ENCODE measurements at places on chromosomes 6 and 20.

- no peak for DNase-seq
Observed at GRCh38 chr6:129398764-129399163, 311.2 kb downstream of the ARHGAP18 start.

DNA sequence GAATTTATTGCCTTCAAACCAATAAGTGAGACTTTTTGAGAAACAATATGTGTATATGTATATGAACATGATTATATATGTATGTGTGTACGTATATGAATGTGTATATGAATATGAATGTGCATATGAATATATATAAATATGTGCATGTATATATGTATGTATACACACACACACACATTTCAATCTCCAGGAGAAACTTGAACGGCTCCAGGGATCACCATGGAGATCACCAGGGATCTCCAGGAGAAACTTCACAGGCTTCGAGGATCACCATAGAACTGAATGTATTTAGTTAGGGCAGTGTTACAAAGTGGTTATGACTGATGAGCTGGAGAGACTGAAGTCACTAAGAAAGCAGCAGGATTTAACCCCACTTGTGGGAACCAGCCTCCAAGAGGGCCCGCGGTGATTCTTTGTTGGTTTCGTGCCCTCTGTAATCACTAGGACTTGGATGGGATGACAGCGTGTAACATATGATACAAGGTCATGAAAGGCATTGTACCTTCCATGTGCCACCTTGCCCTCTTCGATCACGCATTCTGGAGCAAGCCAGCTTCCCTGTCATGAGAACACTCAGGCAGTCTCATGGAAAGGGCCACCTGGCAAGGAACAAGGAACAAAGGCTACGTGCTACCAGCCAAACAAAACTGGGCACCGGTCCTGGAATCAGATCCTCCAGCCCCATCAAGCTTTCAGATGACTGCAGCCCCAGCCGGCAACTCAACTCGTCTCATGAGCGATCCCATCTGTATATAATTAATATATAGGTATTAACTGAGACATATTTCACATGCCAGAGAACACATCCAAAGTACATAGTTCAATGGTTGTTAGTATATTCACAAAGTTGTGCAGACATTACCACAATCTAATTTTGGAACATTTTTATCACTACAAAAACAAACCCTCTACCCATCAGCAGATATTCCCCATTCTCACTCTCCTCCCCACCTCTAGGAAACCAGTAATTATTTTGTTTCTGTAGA, 8.6 kb downstream of the FAM50B start:
- DNase-seq: no peak

- DNase-seq: no peak
Observed at GRCh38 chr6:150410399-150410798, 41.6 kb downstream of the IYD start.

- DNase-seq: no peak
Observed at GRCh38 chr6:66328200-66328599, 621.2 kb upstream of the EYS start.

DNA sequence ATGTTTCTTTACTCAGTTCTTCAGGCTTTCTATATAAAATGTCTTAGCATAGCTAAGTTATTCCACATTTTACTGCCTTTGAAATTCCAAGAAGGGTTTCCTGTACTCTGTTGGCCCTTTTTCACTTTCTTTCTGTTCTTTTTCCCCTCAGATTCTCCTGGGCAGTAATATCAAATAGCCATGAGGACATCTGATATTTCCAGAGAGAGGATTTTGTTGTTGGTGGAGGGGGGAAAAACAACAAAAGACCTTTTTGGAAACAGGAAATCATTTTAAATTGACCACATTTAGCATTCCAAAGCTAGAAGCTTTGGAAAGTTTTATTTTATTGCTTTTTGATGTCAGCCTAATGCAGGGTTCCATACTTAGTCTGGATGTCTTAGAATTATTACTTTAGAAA, 445.4 kb downstream of the GJA1 start:
- DNase-seq: no peak

DNA sequence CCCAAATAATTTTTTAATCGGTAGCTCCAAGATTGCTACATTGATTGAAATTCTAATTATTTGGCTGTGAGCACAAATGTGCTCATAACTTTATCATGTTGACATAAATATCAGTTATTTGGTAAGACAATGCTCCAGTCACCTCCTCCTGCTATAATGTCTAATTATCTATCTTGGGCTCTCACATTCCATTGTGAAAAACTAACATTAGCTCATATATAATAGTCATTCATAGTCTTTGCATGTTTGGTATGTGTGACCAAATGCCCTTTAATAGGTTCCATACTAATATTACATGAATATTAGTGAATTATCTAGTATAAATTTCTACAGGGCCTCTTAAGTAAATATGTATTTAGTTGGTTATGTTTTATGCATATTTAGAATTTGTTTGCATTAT, 185.6 kb upstream of the MCHR2 start:
- DNase-seq: no peak

- no peak for DNase-seq
Observed at GRCh38 chr6:37830225-37830624, 10.7 kb downstream of the ZFAND3 start.

DNA sequence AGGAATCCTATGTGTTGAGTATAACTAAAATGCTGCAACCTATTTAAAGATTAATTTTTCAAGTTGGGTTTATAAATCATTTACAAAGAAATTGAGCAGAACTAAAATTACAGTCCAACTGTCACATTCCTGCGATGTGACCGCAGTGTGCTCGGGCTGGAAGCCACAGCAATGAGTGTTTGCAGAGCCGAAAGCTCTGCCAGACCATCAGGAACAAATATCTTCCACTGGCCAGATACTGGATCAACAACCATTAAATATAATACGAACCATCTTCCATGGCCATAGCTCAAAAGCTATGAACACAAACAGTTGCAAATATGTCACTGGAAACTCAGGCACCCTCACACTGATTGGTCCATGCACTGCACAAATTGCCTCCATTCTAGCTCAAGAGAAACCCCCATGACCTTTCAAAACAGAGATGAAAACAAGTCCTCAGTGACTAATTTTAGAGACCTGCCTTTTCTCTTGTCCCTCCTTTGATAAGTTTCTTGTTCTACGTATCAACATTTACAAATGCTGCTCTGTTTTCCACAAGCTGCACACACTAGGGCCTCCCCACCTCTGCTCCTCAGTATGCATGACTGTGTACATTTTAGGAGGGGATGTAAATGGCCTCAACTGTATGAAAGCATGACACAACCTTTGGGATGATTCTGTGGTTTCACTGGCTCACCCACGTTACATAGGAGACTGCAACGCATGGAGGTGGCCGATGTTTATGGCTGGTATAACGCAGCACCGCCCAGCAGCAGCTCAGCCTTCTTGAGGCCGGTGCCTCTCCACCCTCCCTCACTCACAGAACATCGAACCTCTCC, 171.7 kb downstream of the WDR27 start:
- no peak for DNase-seq

- DNase-seq: no peak
Observed at GRCh38 chr6:67458265-67458664, 1176.8 kb upstream of the ADGRB3 start.

GRCh38 chr6:140063021-140063399, 688.6 kb upstream of the CITED2 start:
- DNase-seq: no peak

DNA sequence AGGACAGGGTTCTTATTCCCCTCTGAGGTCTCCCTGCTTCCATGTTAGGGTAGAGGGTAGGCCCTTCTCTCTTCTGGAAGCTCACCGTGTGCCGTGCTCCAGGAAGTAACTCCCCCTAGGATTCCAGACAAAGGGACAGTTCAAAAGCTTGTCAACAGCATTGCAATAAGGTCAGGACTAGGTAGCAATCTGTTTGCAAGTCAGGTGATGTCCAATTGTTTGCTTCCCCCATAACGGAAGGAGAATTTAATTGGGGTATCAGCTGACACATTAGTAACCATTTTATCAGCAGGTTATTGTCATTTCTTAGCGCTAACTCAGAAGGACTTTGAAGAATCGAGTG, 41.9 kb downstream of the SYNJ2 start:
- no peak for DNase-seq

- DNase-seq: no peak
Observed at GRCh38 chr20:56268536-56268935, 20.0 kb downstream of the MC3R start.

- DNase-seq: no peak
Observed at GRCh38 chr6:81553216-81553615, 199.3 kb downstream of the TENT5A start.
